Activated naive CD4-positive, alpha-beta T cell treated with anti-CD3 and anti-CD28 coated beads, Interleukin-2, amount 50 U/mL, for 72 hours (primary cell): ENCODE measurements at places on chromosomes 5 and 9. TPM values are rescaled to one million over a fixed set of nuclear protein-coding genes. Genes with fewer than 3 reads are reported as not detected.

DNA sequence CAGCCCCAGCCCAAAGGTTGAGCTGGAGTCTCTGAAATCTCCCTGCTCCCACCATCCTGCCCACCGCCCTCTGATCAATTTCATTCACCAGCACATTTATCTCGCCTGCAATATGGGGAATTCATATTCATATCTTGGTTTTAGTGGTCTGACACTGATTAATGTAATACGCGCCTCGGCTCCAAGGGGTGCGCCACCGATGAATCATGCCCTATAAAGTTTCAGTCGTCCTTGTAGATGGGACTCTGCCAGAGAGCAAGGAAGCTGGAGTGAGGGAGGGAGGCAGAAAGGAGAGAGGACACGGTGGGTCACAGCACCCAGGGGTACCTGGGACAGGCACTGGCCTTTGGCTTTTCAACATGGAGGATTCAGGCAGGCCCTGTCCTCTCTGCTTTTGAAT, 8.9 kb downstream of the IRX1 start:
- DNase-seq = no peak

NR5A1 gene
- not detected for total RNA-seq

- no peak for DNase-seq
Measured at GRCh38 chr9:134618833-134619447, 22.7 kb upstream of the COL5A1 start.

GRCh38 chr5:178439493-178440180, 150.6 kb downstream of the COL23A1 start:
- DNase-seq = peak; percentile 7

GRCh38 chr5:37015795-37016666, 139.5 kb downstream of the NIPBL start:
- DNase-seq = no peak

HAVCR1 gene
- 0.96 TPM for total RNA-seq

DNA sequence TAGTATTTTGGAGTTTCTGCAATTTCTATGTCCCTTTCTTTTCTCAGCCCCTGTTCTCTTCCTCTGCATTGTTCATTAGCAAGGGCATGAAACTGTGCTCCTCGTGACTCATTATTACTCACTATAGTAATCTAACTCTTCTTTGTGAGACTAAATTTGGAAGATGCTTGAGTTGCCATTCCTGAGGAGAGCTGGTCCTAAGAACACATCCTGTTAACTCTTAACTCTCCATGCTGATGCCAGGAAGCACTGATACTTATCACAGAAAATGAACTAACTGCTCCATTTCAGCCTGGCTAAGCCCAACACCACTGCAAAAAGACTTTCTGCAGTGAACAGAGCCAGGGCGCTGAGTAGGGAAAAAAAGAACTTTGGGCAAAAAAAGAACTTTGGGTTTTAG, 10.6 kb upstream of the CSNK1A1 start:
- no peak for DNase-seq

DNA sequence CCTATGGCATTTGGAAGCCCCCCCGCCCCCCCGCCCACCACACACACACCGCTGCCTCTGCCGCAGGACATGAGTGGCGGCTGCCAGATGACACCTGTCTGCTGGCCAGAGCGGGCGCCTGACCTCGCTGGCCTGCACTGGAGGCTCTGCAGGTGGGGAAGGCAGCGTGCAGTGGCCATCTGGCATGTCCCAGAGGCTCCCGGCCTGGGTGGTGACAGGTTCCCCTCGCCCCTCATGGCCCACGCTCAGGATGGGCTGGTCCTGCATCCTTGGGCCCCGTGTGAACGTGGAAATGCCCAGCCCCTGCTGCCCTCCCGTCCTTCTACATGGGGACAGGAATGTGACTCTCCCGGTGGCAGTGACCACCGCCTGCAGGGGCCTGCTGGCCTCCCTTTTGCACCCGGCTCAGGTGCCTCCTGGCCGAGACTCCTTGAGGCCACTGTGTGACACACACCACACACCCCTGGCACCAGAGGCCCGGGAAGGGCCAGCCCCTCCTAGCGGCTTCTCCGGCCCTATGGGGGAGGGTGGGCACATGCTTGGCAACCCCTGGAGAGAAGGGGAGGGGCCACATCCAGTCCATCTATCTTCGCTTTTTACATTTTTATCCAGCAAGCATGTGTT, 30.3 kb downstream of the IRX4 start:
- DNase-seq = no peak

DNA sequence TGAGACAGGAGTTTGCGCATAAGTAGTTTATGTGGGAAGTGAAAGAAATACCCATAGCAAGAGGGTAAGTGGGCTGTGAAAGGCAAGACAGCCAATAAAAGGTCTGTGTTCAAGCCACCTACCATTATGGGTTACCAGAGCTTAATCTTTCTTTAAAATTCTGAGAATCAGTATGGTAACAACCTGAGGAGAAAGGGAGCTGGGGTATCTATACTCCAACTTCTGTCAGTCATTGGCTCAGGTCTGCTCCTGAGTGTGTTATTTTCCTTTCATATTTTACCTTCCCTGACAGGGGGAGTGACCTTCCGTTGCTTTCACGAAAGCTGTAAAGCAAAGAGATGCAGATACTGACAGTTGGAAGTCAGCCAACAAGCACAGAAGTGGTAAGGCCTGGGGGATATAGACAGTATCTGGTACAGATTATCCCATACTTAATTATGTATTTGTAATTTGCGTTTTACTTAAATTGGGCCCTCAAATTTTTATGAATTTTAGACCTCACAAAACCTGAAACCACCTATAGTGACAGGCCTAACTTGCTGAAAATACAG, 233.4 kb downstream of the RAB3C start:
- no peak for DNase-seq

DNA sequence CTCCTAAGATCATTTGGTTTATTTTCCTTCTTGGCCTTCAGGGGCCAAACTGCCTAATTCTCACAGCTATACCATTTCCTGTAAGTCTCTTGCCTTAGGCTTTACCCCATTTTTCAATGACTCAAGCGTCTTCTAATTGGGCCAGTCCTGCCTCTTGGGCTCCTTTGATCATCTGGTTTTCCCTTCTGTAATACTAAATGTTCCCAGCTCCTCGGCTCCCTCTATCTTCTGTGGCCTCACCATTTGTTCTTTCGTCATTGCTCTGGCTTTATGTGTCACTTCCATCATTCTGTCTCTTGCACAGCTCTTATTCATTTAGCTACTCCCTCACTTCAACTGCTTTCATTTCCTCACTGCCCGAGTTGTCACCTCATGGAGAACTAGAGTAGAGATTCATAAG, 14.5 kb upstream of the SPINK7 start:
- no peak for DNase-seq

- DNase-seq = no peak
Measured at GRCh38 chr5:155987265-155987810, 339.6 kb upstream of the SGCD start.

- no peak for DNase-seq
Measured at GRCh38 chr9:137764981-137765380, 112.6 kb upstream of the CACNA1B start.

EPB41L4A gene
- 0.27 TPM for total RNA-seq

DNA sequence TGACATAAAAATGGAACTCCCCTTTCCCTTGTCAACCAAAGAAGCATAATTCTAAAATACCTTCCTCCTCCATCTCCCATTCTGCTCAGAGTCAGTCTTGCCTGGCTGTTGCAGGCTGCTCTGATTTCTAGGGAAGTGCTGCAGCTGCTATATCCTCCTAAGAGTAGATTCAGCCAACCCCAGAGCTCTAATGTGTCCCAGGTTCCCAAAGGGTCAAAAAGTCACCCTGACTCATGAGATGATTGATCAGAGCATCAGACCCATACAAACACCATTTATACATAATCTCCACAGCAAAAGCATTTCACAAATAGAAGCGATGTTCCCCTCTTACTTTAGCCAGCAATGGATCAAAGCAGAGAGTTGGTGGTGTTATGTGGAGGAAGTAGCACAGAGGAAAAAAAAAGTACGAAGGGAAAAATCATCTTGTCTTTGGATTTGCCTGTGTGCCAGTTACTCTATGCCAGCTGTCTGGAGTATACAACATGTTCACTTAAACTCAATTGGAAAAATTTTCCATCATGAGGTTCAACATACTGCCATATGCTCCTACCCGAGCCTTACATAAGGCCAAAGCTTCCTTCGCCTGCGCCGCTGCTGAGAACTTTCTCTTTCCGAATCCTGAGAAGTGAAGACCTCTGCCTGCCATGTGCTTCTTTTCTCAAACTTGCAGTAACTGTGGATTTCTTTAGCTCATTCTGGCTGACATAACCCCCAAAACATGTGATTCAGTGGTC, 258.0 kb downstream of the TLE4 start:
- DNase-seq = no peak

DNA sequence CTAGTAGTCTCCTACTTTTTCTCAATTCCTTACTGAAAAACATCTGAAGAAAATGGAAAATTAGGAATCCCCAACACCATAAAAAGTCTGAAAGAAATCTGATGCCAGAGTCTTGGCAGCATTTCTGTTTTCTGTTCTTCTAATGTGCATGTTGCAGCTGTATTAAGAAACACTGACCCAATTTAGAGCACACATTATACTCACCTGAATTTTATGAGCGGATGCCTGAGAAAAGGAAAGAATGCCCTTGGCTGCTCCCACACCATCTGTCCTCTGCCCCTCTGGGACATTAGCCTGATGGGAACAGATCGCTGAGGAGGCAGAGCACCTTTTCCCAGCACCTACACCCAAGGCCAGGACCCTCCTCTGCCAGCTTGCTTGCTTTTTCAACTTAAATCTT, 14.1 kb upstream of the ANP32B start:
- no peak for DNase-seq

DNA sequence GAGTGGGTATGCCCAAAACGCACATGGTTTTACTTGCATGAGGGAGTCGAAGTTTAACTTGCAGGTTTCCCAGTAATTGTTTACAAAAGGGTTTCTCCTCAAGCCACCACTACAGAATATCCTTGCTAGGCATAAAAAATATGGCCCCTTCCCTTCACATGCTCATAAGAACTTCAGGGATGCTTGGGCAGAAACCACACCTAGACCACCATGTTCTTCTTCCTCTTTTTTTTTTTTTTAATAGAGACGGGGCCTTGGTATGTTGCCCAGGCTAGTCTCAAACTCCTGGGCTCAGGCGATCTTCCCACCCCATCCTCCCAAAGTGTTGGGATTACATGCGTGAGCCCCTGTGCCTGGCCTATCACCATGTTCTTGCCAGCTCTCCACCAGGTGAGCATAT, 18.6 kb upstream of the PLIN2 start:
- no peak for DNase-seq

SPATA31C1 gene
- total RNA-seq = not detected

DNA sequence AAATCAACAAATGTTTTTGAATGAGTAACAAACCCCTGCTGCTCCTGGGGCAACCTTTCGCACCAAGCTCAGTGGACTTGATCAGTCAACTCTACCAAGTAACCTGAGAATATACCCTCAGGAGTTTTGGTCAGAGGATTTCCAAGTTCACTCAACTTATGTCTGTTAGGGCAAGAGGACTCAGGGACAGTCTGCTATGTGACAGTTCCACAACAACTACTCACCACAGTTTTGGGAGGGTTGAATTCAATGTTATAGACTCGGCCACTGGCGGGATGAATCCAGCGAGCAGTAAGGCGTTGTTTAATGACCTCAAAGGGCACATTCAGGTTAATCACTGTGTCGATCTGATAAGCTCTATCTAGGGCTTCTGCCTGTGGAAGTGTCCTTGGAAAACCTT, 22.1 kb downstream of the AK3 start:
- DNase-seq = no peak

PCDH1 gene
- 0.56 TPM for total RNA-seq

NFIB gene
- total RNA-seq = not detected

ITGA2 gene
- total RNA-seq = 0.77 TPM

DNA sequence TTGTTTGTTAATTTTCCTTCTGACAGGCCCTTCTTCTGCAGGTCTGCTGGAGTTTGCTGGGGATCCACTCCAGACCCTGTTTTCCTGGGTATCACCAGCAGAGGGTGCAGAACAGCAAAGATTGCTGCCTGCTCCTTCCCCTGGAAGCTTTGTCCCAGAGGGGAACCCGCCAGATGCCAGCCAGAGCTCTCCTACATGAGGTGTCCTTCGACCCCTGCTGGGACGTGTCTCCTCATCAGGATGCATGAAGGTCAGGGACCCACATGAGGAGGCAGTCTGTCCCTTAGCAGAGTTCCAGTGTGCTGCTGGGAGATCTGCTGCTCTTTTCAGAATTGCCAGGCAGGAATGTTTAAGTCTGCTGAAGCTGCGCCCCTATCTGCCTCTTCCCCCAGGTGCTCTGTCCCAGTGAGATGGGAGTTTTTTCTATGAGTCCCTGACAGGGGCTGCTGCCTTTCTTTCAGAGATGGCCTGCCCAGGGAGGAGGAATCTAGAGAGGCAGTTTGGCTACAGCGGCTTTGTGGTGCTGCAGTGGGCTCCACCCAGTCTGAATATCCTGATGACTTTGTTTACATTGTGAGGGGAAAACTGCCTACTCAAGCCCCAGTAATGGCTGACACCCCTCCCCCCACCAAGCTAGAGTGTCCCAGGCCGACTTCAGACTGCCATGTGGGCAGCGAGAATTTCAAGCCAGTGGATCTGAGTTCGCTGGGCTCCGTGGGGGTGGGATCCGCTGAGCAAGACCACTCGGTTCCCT, 772.0 kb upstream of the FAM174A start:
- no peak for DNase-seq

GRCh38 chr5:21649969-21650368, 1203.2 kb downstream of the CDH12 start:
- no peak for DNase-seq

- no peak for DNase-seq
Measured at GRCh38 chr9:124006448-124007361, 4.9 kb upstream of the LHX2 start.

DNA sequence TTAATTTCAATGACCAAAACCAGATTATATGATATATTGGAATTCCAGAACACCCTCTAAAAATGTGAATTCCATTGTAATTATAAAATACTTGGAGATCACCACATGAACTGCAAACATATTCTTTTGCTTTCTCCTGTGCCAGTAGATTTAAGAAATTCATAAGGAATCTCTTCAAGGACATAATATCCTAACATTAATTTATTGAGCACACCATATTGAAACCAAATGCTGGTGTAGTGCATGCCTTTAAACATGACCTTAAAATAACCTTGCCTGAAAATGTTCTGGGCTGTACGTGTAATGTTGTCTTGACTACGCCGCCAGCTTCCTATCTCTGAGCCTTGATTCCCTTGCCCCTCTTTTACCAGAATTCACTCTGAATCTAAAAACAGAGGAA, 205.0 kb upstream of the ACTBL2 start:
- DNase-seq = no peak

GRCh38 chr9:7212101-7212500, 454.3 kb downstream of the KDM4C start:
- DNase-seq = no peak

PSMD5 gene
- 74.9 TPM for total RNA-seq

GRCh38 chr9:84153885-84154284, 173.3 kb downstream of the RMI1 start:
- no peak for DNase-seq

GRCh38 chr5:84885485-84886258, 501.0 kb upstream of the EDIL3 start:
- DNase-seq = no peak

GRCh38 chr5:99089822-99090549, 161.2 kb upstream of the CHD1 start:
- DNase-seq = no peak

TRIM36 gene
- 0.91 TPM for total RNA-seq
